ENCODE measurements at places on chromosomes 6 and 20.
A peak's percentile ranks its signal among the peaks of the same experiment; 100 is the strongest.

DNA sequence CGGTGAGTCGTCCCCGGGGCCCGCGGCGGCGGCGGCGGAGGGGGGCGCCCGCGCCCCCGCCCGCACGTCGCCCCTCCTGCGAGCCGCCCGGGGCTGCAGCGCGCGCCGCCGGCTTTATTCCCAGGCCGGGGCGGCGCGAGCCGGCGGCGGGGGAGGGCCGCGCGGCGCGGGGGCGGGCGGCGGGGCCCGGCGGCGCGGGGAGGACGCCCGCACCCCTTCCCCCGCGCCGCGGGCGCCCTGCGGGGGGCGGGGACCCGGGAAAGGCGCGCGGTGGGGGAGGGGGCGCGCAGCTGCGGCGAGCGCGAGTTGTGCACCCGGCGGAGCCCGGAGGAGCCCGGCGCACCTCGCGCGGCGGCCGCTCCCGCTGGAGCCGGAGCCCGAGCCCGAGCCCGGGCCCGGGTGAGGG, 646 bp downstream of the HMGA1 start:
- DNase-seq: peak; percentile 71

- no peak for DNase-seq
Measured at GRCh38 chr6:13338038-13338437, 9.7 kb upstream of the TBC1D7 start.

DNA sequence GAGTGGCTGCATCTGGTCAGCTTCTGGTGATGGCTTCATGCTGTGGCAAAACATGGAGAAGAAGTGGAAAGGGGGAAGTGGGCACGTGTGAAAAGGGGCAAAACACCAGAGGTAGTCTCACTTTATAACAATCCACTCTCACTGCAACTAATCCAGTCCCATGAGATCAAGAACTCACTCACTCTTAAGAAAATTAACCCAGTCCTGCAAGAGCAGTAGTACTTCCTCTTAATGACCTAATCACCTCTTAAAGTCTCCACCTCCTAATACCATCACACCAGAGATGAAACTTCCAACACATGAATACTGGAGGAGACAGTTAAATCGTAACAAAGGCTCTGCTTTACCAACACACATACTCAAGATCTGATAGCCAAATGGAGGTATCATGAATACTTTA, 152.6 kb downstream of the THEMIS start:
- DNase-seq: no peak

DNA sequence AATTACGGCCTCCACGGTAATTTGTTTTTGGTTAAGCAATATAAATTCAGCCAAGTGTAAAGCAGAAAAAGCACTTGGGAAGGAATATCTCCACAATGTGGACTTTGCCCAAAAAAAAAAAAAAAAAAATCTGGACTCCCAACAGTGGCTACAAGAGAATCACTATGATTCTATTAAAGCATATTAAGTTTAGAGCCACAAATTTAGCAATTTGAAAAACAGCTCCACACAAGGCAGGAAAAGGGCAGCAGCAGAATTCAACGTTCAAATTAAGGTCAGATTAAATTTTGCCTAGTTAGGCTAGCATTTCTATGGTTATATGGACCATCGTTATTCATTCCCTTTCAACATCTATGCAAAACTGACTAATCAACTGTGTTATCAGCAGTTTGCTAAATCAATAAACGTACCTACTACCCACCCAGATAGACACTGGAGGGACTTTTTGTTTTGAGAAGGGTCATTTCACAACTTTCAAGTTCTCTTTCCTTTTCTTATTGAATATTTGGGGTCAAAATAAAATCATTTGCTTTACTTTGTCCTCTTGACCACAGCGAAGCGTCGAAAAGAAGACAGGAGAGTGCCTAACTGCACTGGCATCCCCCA, 1.0 kb downstream of the MCM9 start:
- DNase-seq: no peak

DNA sequence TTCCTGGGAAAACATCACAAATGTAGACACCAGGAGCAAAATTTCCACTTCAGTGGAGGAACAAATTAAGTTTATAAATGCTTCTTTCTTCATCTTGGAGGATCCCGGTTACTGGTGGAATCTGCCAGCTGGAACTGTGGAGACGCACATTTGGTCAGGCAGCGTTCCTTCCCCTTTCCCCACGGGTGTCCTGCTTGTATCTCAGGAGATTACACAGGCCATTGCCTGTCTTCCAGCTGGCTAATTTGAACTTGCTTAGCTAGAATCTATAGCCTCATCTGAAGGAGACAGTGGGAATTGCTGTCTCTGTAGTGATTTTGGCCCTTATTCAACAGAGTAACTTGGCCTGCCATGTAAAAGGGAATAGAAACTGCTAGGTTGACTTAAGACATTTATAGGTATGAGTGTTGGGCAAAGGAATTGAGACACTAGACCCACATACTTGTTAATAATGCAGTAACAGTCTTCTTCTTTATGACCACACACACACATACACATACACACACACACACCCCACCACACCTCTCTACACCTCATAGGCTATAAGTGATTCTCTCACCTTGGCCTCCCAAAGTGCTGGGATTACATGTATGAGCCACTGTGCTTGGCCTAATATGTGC, 34.4 kb downstream of the TSBP1 start:
- DNase-seq: no peak

- DNase-seq: no peak
Measured at GRCh38 chr6:106117579-106117978, 31.4 kb downstream of the PRDM1 start.

GRCh38 chr6:79812195-79812594, 135.2 kb downstream of the ELOVL4 start:
- DNase-seq: no peak

- no peak for DNase-seq
Measured at GRCh38 chr6:149259753-149260152, 57.8 kb upstream of the TAB2 start.

- DNase-seq: no peak
Measured at GRCh38 chr6:2624177-2624576, 126.5 kb downstream of the MYLK4 start.

DNA sequence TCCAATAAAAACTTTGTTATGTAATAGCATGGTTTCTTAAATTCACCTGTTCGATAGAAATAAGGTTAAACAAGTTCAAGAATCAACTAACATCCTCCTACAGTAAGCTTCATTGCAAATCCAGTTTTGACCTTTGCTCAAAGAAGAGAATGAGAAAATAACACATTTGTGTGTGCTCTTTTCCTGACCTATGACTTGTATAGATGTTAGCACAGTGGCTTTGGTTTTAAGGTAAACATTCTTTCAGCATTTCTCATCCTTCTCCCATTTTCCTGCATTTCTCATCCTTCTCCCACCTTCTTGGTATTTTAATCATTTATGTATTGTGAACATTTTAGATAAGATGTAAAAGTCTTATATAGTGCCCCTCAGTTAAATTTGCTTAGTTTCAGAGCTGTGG, 73.9 kb downstream of the PLCB1 start:
- no peak for DNase-seq

- peak; percentile 89 for DNase-seq
Measured at GRCh38 chr20:44911264-44911921, 1.5 kb downstream of the PABPC1L start.

- DNase-seq: no peak
Measured at GRCh38 chr20:61434341-61434781, 182.3 kb downstream of the CDH4 start.

GRCh38 chr6:8383584-8383983, 51.8 kb downstream of the SLC35B3 start:
- no peak for DNase-seq

- no peak for DNase-seq
Measured at GRCh38 chr6:74735304-74735703, 470.5 kb downstream of the COL12A1 start.

DNA sequence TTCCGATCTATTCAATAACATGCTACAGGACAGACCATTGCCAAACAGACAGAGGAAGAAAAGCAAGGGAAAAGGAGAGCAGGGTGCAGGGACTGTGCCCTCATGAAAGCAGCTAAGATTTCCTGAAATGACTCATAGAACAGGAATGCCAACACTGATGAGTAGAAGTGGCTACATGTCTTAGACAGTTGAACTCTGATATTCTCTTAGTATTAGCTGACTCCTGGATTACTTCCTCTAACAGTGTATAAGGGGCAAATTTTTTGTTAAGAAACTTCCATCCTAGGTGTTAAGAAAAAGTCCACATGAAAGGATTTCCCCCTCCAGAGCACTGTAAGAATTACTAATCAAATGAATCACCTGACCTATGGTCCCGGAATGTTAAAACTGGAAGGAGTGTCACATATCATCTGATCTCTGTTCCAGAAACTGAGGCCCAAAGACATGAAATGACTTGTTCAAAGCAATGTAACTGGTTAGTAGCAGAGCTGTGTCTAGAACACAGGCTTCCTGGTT, 224.9 kb downstream of the IBTK start:
- DNase-seq: no peak

GRCh38 chr20:34643928-34644327, 33.0 kb downstream of the PIGU start:
- DNase-seq: no peak

GRCh38 chr6:13417954-13418353, 69.4 kb downstream of the GFOD1 start:
- no peak for DNase-seq

DNA sequence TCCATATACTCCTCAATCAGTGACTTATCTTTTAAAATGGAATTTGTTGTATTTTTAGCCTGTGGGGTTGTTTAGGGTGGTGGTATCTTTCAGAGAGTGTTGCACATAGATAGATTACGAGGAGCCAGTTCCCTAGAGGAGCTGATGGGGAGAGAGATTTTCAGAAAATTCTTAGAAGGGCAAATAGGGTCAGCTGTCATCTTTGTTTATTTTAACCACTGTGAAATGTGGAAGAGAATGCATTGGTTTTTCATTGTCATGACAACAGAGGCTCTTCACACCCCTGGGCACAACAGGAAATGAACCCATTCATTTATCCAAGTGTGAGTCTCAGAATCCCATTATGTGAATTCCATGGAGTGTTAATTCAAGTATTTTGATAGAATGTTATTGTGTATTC, 188.4 kb downstream of the JARID2 start:
- DNase-seq: no peak

DNA sequence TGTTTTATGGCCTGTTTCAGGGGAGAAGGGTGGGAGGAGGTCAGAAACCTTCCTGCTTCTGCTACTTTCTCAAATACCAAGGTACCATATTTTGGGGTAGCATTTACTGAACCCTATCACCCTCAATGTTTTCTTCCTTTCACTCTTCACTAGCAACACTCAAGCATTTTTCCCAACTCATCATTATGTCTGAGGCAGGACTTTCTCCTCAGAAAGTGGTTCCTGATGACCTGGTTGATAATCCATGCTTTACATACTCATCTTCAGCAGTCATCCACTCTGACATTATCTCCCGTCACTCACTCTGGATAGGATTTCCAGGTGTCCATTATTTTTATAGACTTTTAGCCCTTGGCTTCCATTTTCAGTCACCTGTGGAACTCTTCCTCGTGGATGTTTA, 21.1 kb downstream of the ZNF292 start:
- no peak for DNase-seq

DNA sequence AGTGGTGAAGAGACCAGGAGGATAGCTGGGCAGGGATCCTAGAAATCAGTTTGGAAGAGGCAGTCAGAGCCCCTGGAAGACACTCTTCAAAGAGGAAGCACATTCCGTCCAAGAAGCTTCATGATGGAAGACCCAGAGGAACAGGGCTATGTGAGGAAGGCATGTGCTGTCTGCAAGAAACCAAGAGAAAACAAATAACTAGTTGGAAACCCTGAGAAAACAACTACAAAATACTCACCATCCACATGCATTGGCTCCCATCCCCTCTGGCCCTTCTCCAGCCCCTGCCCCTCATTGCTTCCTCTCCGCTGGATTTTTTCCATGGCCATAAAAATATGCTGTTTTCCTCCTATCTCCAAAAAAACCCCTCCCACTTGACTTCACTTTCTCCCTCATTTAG, 40.9 kb upstream of the SMOC2 start:
- no peak for DNase-seq

DNA sequence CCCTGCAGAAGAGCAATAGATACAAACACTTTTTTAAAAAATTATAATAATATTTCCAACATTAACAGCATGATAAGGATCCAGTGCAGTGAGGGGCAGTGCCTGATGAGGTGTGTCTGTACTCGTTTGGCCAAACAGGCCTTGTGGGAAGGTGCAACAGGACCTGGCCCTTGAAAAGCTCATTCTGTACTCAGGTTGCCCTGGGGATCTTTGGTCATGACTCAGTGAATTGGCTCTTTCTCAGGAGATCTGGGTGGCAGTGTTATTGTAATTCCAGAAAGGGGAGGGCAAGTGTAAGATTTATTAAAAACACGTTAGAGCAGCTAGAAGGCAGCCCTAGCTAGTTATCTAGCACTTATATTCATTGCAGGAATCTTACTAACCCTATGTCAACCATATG, 2.9 kb upstream of the SPINT3 start:
- DNase-seq: no peak

DNA sequence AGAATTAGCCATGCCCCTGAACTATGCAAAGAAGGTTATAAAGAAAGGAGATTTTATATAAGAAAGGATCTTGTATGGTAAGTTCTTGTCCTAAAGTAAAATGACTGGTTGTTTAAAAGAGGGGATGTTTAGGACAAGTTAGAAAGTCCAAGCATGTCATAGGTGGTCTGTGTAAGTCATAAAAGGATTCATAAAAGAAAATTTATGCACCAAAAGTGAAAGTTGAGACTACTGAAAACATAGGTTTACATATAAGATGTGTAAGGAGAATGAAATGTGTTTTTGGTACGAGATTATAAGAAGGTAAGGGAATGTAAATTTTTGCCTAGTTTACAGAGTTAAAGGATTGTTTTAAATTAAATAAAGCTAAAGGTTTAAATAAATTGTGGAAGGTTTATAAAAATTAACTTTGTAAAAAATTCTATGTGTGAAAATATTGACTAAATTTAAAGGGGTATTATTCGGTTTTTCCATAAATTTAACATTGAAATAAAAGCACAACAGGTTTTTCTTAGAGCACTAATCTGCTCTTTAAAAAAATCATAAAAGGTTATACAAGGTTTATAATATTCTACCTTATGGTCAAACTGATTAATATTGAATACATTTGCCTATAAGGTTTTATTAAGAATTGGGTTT, 93.6 kb upstream of the UST start:
- no peak for DNase-seq

DNA sequence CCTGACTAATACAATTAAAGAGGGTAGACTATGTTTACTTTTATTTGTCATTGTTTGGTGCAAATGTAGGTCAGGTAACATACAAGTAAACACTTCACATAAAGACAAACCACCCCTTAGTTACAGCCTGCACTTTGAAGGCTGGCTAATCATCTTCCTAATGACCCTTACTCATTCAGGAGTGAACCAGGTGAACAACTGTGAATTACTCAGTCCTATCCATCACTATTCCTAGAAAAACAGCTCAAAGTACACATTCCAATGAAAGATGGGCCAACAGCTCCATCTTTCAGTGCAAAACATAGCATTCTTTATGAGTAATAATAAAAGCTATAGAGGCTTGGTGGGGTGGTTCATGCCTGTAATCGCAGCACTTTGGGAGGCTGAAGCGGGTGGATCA, 78.2 kb downstream of the FRK start:
- no peak for DNase-seq

- peak; percentile 83 for DNase-seq
Measured at GRCh38 chr6:1335367-1336037, 23.6 kb downstream of the FOXQ1 start.

Data from upper lobe of right lung (tissue), 1 donor.